ENCODE measurements at places on chromosomes 11 and 22.

- peak; percentile 8 for DNase-seq
These were observed 39.9 kb downstream of the SERGEF start for GRCh38 chr11:17972987-17973386.

DNA sequence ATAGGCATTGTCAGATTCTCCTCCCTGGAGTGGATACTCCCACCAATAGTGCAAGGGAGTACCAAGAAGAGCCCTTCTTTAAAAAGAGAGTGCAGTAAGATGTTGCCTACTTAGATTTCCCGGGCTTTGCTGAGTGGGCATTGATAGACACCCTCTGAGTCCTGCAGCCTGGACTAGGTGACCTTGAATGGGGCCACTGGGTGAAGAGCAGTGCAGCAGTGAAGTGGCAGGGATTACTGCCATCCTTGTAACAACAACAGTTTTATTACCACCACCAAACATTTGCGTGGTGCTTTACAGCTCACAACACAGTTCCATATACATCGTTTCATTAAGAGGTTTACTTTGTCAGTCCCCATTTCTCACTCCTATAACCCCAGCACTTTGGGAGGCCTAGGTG is 59.4 kb downstream of the MICAL2 start:
- no peak for DNase-seq

GRCh38 chr22:22810018-22810427 is 77.6 kb upstream of the IGLL5 start:
- DNase-seq, result peak; percentile 29

DNA sequence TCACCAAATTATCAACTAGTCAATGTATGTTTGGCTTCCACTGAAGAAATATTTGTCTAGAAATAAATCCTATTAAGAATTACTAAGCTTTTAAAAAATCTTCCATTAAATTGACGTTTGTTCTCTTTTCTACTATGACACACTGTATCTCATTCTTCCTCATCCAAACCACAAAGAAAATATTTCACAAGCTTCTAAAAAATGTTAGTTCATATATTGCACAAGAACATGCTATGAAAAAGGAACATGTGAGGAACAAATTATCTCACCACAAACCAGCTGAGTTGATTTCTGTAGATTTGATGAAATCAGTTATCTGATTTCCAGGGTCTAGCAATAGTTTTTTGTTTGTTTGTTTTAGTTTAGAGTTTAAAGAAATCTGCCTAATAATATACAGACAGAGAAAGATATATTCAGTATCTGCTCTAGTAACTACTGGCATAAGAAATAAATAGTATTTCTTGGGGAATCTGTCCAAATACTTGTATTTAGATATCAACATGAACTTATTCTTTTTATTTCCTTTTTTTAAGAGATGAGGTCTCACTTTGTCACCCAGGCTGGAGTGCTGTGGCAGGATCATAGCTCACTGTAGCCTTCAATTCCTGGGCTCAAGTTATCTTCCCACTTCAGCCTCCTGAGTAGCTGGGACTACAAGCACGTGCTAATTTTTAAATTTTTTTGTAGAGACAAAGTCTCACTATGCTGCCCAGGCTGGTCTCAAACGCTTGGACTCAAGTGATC is 161.7 kb downstream of the ATG16L2 start:
- no peak for DNase-seq

GRCh38 chr11:83852775-83853442 is 566.7 kb upstream of the CCDC90B start:
- no peak for DNase-seq

DNA sequence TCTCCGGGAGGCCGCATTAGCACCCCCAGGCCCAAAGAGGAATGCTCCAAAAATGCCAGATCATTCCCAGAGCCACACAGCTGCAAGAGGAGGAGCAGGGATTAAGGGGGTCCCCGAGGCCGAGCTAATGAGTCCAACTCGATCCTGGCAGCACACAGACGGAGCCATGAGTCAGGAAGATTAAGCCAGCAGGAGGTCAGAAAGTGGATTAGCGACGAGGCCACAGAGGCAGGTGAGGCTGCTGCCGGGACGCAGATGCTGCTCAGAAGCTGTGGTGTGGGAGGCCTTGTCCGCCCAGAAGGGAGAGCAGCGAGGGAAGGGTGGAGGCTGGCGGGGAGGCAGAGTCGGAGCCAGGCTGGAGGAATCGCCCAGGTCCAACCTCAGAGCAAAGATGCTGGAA is 120.5 kb downstream of the SHANK2 start:
- DNase-seq, result no peak

DNA sequence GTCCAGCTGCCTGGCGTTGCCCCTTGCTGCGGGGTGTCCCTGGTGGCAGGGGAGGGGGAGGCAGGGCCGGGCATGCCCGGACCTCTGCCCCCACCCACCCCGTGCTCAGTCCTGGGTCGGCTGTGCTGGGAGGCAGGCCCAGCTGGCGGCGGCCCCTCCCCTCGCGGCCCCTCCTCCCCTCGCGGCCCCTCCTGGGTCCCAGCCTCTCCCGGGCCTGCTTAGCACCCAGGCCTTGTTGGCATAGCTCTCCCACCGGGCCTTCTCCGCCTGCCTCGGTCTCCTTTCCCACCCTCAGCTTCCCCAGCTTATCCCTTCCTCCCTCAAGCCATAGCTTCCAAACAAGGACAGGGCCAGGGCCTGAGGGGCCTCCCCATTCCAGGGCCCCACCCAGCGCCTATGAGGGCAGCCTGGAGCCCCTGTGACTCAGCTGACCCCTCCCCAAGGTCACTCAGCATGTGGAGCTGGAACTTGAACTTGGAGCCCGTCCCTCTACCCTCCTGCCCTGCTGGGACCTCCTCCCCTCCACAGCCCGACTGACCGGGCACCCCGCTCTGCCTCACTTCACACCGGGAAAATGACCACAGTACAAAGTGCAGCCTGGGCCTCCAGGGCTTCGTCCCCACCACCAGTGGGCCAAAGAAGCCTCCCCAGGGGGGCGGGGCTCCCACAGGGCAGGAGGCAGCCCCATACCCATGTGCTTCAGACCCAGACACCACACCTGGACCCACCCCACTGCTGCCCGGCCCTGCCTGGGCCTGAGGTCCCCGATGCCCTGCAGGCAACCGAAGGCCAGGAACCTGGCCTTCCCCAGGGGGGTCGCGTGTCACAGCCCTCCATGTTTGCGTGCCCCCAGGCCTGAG is 1.2 kb downstream of the EPS8L2 start:
- peak; percentile 76 for DNase-seq

- no peak for DNase-seq
These were observed 1.4 kb downstream of the TNNI2 start for GRCh38 chr11:1839924-1840779.

DNA sequence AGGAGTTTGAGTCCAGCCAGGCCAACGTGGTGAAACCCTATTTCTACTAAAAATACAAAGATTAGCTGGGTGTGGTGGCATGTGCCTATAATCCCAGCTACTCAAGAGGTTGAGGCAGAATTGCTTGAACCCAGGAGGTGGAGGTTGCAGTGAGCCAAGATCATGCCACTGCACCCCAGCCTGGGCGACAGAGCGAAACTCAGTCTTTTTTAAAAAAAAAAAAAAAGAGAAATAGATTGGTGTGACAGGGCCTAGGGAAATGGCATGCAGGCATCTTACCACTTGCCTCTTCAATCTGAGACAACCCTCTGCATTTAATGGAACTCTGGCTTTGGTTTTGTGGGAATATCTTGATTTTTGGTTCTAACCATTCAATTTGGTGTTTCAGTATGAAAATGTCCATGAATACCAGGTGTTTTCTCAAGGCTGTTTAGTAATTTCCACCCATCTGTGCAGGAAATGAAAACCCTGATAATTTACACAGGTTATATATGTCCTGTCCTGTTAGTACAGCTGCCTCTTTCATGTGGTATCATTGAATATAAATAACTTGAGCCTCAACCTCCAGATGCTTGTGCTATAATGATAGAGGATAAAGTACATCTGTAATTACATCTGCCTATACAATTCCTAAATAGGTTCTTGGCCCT is 8.4 kb downstream of the XBP1 start:
- DNase-seq, result no peak

GRCh38 chr11:9754010-9754471 is 90.2 kb downstream of the SWAP70 start:
- no peak for DNase-seq

- DNase-seq, result no peak
These were observed 25.8 kb downstream of the TNRC6B start for GRCh38 chr22:40203572-40203971.

- DNase-seq, result peak; percentile 30
These were observed 908.6 kb downstream of the NTM start for GRCh38 chr11:132278801-132279574.

GRCh38 chr11:132971351-132971750 is 561.0 kb downstream of the OPCML start:
- DNase-seq, result no peak

DNA sequence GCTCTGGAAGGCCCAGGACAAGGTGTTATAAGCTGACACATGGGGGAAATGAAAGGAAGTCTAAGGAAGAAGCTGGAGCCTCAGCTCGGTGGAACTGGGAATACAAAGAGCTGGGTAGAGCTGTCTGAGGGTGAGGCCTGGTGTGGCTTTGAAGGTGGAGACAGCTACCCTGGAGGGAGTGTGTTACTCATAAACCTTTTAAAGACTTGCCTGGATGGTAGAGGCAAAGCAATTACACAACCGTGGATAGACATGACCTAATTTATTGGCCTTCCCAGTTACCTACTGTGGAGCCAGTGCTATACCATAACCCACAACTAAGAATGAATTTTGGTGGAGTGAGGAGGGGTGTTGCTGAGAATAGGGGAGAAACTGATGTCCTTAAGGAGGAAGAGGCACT is 22.6 kb downstream of the EXPH5 start:
- DNase-seq, result no peak

DNA sequence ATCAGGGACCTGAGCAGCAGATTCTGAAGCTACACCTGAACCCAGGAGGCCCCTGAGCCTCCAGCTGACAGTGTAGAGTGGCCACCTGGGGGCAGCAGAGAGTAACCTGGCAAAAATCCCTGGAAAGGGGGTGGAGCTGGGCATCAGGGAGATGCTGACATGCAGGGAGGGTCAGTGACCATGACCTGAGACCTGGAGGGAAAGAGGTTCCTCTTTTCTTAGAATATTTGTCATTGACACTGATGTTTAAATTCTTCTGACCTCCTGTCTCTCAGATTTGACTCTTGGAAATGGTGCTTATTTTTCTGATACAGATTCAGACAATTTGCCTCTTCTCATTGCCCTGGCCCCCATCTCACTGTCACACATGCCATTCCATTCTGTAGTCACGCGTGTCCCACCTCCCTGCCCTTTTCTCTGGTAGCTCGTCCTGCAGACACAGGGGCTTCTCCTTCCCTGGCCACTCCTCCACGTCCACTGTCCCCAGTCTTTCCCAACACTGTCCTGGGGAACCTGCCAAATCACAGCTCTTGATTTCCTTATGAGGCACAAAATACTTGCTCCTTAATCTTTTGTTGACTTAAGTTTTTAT is 117.2 kb upstream of the IGLL5 start:
- peak; percentile 40 for DNase-seq

- no peak for DNase-seq
These were observed 6.2 kb upstream of the IL17REL start for GRCh38 chr22:50018608-50019285.

DNA sequence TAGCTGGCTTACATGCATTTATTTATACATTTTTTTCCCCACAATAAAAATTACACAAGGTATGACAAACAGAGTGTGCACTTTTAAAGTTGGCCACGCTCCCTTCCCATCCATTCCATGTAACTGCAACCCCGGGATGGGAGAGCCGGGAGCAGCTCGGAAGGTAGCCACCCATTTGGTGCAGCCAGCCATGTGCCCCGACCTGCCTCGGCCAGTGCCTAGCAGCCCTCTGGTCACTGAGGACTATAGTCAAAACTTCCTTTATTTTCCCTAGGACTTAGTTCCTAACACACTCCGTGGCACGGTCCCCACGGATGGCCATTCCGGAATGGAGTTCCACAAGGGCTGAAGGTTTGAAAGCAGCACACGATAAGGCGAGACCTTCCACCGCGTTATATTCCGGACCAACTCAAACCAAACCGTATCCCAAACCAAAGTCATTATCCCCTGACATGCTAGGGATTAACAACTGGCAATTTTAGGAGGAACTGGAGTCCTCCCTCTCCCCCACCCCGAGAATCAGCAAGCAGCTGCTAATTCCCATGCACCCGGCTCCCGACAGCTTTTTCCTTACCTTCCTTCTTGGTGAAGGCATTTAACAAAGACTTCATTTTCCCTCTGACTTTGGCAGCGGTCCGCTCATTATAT is 426.4 kb downstream of the SHANK2 start:
- peak; percentile 33 for DNase-seq

DNA sequence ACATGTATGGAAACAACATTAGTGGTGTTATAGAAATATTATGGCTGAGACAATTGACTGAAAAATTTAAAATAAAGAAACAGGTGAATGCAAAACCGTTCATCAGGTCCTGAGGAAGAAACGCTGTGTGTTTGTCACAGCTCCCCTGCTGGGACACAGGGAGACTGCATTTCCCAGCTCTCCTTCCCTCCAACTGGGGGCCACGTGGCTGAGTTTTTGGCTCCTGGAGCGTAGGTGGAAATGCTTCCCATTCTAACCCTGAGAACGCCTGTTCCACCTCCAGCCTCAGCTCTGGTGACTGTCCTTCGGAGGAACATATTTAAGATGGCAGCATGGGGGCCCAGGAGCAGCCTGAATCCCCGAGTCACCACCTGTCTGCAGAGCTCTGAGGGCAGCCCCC is 398.6 kb downstream of the BRD1 start:
- no peak for DNase-seq

DNA sequence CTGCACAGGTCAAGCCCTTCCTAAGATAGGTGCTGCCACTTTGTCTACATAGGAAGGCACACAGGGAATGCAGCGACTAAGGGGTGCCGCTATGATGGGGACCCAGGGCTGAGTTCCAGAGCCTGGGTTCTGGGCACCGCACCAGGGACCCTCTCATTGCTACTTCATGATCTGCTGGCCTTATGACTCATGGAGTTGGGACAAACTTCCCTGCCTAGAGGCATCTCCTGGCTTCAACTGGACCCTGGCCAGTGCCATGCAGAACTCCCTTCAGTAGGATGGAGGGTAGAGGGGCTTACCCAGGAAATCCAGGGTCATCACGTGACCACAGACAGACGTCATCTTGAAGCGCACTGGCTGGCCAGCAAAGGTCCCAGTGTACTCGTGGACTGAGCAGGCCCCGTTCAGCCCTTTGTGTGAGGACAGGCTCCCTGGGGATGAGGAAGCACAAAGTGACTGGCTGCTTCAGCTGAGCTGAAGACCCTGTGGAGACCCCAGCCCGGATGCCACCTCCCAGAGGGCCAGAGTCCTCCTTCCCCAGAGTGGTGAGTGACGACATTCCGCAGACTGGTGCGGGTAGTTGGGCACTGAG is 8.4 kb downstream of the TOP3B start:
- DNase-seq, result no peak

DNA sequence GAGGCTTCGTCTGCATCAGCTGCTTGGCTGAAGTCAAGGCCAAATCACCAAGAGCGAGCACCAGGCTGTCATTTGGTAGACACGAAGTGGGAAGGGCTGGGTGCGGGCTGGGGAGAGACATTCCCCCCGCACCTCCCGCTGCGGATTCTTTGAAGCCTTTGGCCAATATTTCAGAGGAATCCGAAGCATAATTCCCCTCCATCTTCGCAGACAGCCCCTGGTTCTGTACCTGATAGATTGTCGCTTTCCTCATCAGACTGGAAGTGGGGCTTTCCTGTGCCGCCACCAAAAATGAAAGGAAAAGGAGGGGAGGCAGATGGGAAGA is 15.3 kb downstream of the BLID start:
- peak; percentile 65 for DNase-seq

Measured in thyroid gland (tissue), 4 donors.